H7 (cell line): ENCODE measurements at places on chromosomes 7 and 10.

- no peak for DNase-seq
Observed at GRCh38 chr10:12564173-12564572, 214.8 kb downstream of the CAMK1D start.

DNA sequence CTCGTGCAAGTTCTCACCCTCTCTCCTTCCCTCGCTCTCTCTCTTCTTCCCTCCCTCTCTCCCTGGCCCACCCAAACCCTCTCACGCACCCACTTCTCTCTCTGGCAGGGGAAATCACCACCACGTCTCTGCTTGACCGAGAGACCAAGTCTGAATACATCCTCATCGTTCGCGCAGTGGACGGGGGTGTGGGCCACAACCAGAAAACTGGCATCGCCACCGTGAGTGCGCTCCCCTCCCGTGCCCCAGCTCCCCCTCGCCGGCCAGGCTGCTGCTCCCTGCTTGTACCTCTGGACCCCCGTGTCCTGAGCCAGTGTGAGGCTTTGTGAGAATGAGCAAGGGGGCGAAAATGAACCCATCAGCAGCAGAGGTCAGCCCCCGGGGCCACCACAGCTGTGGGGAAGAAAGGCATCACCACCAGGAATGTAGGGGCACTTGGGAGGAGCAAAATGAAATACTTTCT is 25.5 kb downstream of the C10orf105 start:
- DNase-seq = no peak

GRCh38 chr7:96308253-96308949 is 13.5 kb downstream of the SLC25A13 start:
- DNase-seq = peak; percentile 28

DNA sequence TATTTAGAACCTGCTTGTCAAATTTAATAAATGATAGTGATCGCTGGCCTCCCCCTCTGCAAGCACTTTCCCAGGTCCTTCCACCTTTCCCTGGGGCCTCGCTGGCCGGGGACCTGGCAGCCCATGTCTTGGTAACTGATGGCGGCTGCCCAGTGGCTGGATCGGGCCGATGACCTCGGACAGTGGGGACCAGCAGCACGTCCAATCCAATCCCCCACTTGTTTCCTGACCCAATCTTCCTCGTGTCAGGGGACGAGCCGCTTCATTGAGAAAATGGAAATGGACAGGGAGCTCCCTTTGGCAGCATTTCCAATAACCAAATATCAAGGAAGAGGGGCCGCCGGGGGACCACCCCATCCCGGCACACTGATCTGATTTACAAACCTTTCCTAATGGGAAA is 17.2 kb downstream of the EBF3 start:
- DNase-seq = no peak

GRCh38 chr7:127158659-127159058 is 94.1 kb downstream of the GRM8 start:
- peak; percentile 5 for DNase-seq

DNA sequence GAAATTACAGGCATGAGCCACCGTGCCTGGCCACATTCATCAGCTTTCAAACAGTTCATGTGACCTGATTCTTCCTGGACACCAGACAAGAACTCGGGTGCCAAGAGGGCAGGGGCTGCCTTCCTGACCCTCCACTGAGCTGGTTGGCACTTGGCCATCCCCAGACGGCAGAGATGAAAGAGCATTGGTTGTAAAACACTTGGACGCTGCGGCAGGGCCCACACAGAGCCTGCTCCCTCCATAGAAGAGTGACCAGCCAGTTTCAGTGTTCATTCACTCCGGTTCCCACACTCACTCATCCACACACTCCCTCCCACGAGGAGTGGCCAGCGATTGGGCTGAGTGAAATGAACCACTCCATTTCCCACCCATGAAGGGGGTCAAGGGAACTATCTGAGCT is 112.3 kb downstream of the ITGB8 start:
- no peak for DNase-seq
